ENCODE measurements at places on chromosomes 4 and X.

DNA sequence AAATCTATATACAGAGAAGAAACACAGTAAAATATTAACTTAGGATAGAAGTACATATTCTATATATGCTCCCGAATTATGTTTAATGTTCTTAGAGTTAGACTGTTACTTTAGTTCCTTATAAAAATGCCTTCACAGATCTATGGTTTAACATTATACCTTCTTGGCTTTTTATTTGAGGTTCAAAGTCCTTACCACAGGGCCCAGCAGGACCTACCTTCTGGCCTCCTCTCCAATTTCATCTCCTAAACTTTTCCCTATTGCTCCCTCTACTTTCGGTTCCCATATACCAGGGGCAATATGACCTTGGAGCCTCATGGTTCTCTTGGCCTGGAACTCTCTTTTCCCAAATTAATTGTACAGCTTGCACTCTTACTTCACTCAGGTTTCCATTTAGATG, 11.8 kb downstream of the ANKRD37 start:
- DNase-seq = no peak

DNA sequence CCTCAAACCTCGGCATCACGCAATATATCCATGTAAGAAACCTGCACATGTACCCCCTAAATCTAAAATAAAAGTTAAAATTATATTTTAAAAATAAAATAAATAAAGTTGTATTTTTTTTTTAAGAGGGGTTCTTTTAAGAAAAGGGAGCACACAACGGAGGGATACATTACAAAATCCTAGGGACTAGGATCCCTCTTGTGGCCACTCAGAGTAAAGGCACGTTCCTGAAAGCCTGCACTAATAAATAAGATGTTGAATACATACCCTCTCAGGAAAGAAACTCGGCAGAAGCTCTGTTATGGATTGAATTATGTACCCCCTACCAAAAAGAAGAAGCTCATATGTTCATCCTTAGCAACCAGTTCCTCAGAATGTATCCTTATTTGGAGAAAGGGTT, 50.9 kb upstream of the PRDX4 start:
- no peak for DNase-seq

DNA sequence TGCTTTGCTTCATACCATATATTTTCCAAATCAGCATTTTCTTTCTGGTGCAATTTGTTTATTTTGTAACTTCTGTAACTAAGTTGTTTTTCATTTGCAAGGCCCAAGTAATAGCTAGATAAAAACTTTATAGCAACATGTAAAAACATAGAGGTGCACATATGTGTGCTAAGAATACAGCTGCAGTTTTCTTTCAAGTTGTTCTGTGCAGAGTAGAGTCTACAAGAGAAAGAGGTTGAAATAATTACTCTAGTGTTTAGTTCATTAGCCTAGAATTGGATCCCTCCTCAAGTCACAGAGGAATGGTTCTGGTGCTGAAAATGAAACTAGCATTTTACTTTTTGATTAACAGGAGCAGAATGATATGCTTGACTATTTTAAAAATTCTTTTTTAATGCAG, 32.2 kb upstream of the PDLIM5 start:
- no peak for DNase-seq

DNA sequence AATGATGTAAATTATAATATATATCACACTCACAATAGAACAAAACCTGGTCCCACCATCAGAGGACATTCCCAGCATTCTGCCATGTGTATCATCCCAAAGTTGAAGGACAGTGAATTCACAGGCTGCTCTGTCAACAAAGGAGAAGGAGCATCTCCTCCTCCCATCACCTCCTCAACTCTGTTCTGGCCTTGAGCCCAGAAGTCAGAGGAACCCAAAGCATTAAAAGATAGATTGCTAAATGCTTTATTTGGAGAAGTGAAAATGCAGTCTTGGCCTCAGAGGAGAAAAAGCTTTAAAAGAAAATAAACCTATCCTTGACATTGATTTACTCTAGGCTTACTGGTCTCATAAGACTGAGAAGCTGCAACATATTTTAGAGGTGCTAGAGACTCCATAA, 268.8 kb upstream of the RASGEF1B start:
- DNase-seq = no peak

DNA sequence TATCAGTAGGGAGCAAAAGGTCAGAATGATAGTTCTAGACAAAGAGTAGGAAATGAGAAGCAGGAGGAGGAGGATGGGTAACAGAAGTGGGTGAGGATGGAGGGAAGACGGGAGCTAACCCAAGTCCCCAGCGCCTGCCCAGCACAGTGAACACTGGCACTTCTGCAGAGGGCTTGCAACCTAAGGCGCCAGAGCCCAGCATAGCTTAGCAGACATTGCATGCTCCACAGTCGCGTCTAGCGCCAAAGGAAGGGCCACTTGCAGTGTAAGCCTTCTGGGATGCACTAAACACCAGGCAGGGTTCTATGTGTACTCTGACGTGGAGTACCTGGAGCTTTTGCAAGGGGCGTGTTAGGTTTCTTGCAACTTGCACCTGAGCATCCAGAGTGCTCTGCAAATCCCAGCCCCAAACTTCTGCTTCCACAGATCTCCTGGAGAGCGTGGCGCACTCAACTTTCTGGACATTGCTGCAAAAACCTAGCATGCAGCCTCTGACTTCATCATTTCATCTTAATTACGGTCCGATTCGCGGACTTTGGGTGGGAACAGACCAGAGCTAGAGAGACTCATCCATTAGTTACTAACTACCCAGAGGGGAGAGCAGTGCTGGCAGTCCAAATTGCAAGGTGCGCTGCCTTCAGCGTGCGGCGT, 46.5 kb upstream of the NKAP start:
- DNase-seq = no peak

- DNase-seq = no peak
Observed at GRCh38 chr4:62402088-62402806, 1202.1 kb downstream of the ADGRL3 start.

DNA sequence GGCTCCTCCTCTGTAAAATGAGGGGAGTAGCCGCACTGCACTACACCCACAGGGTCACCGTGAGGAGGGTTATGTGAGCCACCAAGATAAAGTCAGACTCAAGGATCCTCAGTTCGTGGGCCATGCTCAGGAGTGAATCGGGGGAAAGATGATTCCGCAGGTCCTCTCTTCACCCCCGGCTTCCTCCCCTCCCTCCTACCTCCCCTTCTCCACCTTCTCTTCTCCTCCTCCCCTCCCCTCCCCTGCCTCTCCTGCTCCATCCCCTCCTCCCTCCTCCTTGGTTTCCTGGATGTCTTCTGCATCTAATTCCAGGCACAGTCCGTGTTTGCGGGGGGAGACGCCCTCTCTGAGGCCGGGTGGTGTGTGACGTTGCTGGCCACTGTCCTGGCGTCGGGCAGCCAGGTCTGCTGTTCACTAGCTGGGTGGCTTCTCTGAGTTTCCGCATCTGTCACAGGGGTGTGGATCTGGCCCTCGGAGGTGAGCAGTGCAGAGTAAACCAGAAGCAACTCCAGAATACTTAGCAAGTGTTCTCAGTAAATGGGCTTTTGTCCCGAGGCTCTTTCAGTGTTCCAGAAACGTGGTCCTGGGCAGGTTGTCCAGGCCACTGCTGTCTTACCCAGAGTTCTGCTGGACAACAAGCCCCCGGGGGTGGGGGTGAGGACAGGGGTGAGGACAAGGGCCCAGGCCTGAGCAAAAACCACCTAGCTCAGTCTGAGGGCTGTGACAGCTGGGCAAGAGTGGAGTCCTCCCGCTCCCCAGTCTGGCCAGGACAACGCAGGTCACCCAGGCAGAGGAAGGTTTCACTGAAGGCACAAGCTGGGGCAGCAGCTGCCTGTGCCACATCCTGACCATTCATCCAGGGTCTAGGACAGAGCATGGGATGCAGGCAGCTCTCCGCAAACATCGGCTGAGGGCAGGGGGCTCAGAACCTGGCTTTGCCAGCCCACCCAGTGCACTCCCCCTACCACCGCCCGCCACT, 92.4 kb downstream of the PPP2R2C start:
- DNase-seq = no peak

DNA sequence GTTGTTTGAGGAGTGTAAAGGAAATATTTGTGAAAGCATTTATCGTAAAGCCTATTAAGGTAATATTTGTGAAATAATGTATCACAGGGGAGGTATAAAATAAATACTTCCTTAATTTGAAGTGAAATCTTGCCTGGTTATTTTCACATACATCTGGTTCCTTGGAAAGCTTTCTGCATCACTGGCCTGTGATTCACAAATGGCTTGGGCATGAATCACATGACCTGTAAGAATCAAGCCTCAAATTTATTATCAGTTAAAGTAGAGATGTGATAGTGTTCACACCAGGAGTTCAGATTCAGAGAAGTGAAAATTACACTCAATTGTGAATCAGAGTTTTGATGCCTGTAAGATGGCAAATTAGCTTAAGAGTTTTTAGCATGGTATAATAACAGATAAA, 1911.4 kb downstream of the STIM2 start:
- DNase-seq = no peak

DNA sequence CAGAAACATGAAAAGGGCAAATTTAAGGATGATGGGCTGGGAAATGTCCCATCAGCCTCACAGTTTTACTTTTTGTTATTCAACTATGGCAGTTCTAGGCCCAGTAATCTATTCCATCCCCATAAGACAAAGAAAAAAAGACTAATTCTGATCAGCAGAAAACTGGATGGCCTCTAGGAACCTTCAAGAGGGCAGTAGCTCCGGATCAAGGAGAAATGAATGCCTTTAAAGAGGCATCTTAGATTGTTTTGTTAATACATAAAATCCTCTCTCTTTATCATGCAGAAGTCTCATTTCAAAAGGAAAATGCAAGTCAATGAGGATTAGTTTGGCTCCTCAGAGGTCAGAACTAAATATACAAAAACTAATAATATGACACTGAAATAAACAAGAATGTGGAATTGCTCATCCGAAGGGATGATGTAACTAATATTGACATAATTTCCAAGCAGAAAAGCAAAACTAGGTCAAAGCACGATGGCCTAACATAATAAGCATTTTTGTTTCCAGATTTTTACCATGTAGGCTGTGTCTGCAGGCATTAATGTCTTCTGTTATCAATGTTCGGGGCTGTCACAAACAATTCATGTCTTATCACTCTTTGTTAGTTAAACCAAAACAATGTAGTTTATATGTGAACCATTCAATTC, 8.8 kb downstream of the MID1 start:
- DNase-seq = no peak

- DNase-seq = no peak
Observed at GRCh38 chrX:15343075-15343476, 7.8 kb upstream of the PIGA start.

GRCh38 chr4:156654410-156654809, 317.2 kb downstream of the PDGFC start:
- DNase-seq = no peak
